ENCODE measurements at places on chromosomes 6 and 20.

DNA sequence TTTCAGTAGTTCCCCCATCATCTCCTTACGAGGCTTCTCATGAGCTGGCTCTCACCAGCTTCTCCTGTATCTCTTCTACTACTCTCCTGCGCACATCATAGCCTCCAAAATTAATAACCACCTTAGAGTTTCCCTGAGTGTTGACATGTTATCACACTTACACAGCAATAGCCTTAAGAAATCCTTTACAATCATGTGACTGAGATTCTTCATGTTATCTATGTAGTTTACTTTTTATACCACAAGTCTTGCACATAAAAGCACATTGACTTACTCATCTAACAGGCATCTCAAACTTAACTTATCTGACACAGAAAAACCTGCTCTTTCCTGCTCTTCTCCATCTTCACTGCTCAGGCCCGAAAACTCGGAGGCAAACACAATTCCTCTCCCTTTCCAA is 103.7 kb upstream of the TAB2 start:
- no peak for DNase-seq

GRCh38 chr6:68973066-68973465 is 338.0 kb downstream of the ADGRB3 start:
- DNase-seq: no peak

DNA sequence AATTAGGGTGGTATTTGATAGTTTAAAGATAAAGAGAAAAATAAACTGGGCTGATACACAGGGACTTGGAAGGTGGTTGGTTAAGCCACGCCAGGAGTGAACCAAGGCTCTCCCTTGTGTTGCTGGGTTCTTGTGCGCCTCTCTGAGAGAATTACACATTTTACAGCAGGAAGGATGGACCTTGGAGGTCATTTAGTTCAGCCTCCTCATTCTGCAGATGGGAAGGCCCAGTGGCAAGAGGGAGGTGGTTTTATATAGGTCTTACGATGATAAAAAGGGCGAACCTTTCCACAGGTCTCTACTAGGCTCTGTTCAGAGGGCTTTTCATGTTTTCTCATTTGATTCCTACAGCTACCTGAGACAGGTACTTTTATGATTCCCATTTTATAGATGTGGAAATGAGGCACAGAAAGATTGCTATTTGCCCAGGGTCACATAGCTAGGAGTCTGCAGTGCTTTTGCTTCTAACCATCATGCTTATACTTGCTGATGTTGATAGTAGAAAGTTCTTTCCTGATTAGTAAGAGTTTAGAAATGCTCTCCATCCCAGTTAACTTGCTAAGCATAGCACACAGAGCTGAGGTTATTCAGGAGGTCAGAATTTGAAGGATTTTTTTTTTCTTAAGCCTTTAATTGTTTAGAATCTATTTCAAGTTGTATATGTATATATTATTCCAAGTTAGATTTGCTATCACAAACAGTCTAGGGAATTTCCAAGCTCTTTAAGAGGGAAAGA is 12.8 kb downstream of the HIVEP1 start:
- DNase-seq: no peak

GRCh38 chr6:20211941-20212391 is 303 bp downstream of the MBOAT1 start:
- DNase-seq: peak; percentile 27

GRCh38 chr20:59363101-59363500 is 62.7 kb downstream of the EDN3 start:
- no peak for DNase-seq

GRCh38 chr6:93644611-93645010 is 225.3 kb upstream of the EPHA7 start:
- DNase-seq: no peak

GRCh38 chr20:33919653-33920052 is 74.1 kb upstream of the RALY start:
- DNase-seq: no peak

- DNase-seq: no peak
Measured at GRCh38 chr20:62496568-62497218, 20.9 kb upstream of the GATA5 start.

GRCh38 chr6:80325742-80326141 is 219.3 kb downstream of the BCKDHB start:
- no peak for DNase-seq

DNA sequence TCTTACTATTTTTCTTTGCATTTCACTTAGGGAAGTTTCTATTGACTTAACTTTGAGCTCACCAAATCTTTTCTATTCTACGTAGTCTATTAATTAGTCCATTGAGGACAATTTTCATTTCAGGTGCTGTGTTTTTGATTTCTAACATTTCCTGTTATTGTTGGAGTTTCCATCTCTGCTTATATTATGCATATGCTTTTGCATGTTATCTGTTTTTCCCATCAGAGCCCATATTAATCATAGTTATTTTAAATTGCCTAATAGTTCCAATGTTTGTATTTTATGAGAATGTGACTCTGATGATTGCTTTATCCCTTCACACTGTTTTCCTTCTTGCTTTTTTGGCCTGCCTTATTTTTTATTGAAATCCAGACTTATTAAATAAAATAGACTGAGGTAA is 414.5 kb upstream of the OPRM1 start:
- DNase-seq: no peak

- no peak for DNase-seq
Measured at GRCh38 chr6:164996838-164997237, 312.6 kb downstream of the C6orf118 start.

DNA sequence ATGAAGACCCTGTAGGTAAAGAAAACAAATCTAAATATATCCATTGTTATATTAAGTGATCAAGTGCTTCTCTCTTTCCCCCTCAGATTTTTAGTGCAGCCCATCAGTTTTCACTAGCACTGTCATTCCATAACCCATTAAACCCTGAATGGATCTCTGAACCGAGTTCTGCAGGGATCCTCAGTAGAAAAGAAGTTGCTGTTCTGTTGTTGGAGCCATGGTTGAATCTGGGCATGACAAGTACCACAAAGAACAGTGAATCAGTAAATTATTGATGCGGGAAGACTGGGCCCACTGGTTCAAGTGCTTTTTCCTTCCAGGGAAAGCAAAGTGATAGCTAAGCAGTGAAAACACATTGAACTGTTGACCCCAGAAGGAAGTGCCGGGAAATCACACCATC is 60.4 kb downstream of the LAMP5 start:
- no peak for DNase-seq

- DNase-seq: no peak
Measured at GRCh38 chr6:39998126-39998525, 63.9 kb upstream of the MOCS1 start.

DNA sequence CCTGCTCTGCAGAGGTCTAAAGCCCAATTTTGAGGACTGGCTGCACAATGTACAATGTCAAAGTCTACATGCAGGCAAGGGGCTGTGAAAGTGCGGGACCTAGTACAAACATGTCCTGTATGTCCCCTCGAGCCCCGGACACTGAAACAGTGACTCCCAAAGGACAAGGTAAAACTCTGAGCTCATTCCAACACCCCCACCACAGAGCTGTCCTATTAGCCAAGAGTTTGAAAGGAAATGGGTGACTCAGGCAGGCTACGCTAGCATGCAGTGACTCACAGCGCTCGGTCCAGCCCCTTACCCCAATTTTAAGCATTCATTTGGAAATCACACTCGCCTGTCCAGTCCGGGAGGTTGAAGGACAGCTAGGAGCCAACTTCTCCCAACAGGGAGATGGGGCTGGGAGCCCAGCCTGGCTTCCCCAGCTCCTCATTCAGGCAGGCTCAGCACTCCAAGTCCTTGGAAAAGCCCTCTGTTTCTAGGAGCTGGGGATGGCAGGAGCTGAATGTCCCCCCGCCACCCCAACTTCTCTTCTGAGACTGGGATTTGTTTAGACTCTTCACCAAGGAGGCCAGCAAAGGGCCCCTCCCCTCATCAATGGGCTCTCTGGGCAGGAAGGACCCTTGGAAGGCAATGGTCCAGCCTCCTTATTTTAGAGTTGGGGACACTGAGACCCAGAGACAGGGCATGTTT is 3.9 kb downstream of the SDC4 start:
- no peak for DNase-seq

- DNase-seq: no peak
Measured at GRCh38 chr20:3687655-3688054, 5.8 kb upstream of the ADAM33 start.

GRCh38 chr20:53828682-53829254 is 235.1 kb upstream of the ZNF217 start:
- no peak for DNase-seq

DNA sequence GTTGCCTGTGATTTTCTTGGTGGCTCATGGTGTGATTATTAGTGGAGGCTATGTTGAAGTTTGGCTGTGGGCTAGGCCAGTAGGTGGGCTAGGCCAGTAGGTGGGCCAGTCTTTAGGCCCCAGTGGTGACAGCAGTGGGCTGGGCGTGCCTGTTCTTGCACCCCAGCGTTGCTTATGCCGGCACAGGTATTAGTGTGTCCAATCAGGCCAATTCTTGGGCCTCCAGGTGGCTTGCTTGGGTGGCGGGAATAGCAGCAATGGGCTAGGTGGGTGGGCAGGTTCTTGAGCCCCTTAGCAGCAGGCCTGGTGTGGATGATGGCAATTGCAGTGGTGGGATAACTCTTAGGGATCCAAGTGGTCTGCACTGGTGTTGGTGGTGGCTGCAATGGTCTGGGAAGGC is 22.9 kb downstream of the GJA10 start:
- no peak for DNase-seq

- no peak for DNase-seq
Measured at GRCh38 chr6:148177589-148178233, 164.9 kb upstream of the SASH1 start.

DNA sequence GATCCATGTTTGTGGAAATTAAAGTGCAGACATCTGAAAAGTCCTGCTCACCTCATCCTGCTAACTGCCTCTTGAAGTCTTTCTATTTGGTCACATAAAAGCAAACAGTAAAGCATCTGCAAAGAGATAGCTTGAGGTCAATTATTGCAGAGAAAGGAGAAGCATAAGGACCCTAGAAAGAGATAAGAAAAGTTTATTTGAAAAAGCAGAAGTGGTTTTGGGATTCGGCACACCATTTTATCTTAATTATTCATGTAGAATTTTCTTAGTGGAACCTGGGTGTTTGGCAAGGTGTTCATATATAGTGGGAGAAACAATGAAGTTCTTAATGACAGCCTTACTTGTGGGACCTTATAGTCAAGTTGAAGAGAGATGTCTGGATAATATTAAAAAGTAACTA is 280.8 kb downstream of the CENPW start:
- DNase-seq: no peak

GRCh38 chr20:35270021-35270902 is 7.7 kb downstream of the MMP24OS start:
- DNase-seq: no peak

DNA sequence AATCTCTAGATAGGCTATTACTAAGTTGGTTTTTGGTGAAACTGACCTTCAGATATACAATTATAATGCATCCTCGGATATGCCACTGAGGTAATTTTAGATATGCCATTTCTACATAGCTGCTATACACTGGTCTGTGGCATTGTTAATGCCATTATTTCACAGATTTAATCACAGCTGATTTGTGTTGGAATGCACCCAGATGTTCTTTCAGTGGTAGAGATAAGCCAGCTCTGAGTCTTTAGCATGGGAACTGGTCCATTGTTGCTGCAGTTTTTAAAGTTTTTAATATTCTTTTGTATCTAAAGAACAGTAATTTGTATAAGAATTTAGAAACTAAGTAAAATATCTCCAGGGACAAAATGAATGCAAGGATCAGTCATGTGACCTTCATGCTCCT is 6.8 kb downstream of the TMX4 start:
- no peak for DNase-seq

GRCh38 chr20:8967641-8968245 is 101.1 kb upstream of the PLCB4 start:
- DNase-seq: no peak

DNA sequence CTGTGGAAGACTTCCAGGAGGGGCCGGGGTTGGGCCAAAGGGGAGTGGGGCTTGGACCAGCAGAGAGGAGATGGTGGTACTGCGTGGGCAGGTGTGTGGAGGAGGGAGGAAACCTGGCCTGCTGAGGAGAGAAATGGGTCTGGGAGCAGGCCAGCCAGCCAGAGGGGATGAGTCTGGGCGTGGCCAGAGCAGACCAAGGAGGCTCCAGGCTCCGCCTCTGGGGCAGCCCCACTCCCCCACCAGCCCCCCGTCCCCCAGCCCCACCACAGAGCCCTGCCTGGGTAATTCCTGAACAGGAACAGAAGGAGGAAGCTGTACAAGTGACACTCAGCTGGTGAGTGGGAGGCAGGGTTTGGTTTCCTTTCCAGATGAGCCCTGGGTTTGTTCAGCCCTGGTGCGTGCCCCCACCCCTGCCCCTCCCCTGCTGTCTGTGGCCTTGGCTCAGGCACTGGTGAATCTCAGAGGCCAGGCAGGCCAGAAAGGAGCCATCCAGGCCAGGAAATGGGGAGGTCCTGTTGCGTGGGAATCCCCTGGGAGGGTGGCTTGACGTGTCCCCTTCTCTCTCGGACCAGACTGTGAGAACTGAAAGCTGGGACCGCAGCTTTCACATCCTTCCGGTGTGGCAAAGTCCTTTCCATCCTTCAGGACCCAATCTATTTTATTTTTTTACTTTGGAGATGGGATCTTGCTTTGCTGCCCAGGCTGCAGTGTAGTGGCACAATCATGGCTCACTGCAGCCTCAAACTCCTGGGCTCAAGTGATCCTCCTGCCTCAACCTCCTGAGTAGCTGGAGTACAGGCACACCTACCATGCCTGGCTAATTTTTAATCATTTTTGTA is 9.4 kb upstream of the SRC start:
- DNase-seq: peak; percentile 19

DNA sequence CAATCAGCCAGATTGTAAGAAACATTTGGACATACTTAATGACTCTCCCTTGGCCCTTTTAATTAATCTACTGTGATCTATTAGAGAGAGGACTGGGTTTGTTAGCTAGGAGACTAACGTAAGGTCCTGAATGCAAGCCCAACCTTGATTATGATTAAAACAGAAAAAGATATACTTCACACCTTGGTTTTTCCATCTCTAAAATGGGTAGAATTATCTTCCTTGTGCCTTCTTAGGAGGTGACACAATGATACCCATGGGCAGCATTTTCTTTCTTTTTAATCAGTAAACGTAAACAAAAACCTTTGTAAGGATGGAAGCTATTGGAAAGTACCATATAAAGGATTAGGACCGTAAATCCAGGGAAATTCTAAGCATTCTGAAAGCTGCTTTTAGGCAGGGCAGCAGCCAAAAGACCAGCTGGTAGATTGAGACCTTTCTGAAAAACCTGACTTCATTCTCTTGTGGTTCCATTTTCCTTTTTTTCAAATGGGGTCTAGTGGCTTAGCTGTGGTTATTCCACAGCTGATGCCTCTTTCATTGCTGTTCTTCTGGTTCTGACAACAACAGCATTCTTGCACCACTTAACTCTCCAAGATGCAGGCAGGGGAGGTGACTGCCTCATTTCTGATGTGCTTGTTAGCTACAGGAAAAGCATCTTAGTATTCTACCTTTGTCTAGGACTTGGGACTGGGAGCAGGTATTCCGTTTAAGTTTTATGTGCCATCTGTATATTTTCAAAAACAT is 27.4 kb downstream of the RREB1 start:
- DNase-seq: peak; percentile 60

DNA sequence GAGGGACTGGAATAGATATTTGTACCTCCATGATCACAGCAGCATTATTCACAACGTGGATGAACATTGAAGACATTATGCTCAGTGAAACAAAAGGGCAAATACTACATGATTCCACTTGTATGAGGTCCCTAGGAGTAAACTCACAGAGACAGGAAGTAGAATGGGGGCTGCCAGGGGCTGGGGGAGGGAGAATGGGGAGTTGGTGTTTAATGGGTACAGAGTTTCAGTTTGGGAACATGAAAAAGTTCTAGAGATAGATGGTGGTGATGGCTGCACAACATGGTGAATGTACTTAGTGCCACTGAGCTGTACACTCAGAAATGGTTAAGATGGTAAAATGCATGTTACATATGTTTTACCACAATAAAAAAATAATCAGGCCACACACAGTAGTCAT is 164.3 kb upstream of the RREB1 start:
- no peak for DNase-seq

- DNase-seq: no peak
Measured at GRCh38 chr6:140091895-140092294, 717.4 kb upstream of the CITED2 start.
